Mesothelial cell of epicardium (in vitro differentiated cells): ENCODE measurements at places on chromosomes 3 and 15. TPM values are rescaled to one million over a fixed set of nuclear protein-coding genes. Genes with fewer than 3 reads are reported as not detected.

DNA sequence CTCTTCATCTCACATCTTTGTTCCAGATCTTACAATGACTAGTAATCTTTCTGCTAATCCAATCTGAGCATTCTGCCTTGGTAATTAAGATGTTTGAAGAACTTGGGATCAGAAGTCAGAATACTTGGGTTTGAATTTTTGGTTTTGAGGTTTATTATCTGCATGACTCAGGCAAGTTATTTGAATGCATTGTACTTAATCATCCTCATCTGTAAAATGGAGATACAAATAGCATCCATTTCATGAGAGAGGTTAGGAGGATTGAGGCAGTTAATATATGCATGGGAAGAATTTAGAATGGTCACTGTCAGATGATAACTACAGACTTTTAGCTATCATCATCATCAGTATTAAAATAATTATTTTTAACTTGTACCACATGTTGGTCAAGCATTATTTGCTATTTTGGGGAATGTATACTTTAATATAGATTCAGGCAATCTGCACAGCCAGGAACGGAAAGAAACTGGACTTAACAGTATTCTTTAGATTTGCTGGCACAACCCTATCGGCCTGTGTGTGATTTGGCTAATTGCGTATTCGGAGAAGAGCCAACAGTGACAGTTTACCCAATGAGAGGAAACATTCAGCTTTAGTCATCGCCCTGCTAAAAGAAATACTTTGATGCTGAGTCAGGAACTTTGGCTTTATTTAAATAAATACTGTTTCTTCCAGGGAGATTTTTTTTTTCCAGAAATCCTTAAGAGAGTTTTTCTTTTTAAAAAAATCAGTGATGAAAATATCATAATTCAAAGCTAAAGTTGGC, 600.0 kb downstream of the ROBO1 start:
- DNase-seq = no peak

GRCh38 chr3:182450942-182451787, 342.1 kb upstream of the ATP11B start:
- DNase-seq = no peak

GRCh38 chr15:59237924-59238331, 31.3 kb downstream of the LDHAL6B start:
- DNase-seq = no peak

- no peak for DNase-seq
Observed at GRCh38 chr3:105397974-105398373, 31.3 kb downstream of the ALCAM start.

DNA sequence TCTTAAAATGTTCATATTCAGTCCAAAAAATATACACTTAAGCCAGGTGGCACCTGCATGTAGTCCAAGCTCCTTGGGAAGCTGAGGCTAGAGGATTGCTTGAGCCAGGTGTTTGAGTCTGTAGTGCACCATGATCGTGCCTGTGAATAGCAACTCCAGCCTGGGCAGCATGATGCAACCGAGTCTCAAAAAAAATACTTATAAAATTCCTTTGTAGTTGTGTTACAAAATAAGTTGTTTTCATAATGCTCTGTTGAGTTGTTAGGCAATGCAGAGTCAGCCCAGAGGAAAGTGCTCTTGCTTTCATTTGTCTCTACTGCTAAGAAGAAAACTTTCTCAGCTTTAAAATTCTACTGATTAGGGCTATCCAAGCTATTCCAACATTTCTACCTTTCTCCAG, 442.8 kb upstream of the ARRDC4 start:
- DNase-seq = no peak

DNA sequence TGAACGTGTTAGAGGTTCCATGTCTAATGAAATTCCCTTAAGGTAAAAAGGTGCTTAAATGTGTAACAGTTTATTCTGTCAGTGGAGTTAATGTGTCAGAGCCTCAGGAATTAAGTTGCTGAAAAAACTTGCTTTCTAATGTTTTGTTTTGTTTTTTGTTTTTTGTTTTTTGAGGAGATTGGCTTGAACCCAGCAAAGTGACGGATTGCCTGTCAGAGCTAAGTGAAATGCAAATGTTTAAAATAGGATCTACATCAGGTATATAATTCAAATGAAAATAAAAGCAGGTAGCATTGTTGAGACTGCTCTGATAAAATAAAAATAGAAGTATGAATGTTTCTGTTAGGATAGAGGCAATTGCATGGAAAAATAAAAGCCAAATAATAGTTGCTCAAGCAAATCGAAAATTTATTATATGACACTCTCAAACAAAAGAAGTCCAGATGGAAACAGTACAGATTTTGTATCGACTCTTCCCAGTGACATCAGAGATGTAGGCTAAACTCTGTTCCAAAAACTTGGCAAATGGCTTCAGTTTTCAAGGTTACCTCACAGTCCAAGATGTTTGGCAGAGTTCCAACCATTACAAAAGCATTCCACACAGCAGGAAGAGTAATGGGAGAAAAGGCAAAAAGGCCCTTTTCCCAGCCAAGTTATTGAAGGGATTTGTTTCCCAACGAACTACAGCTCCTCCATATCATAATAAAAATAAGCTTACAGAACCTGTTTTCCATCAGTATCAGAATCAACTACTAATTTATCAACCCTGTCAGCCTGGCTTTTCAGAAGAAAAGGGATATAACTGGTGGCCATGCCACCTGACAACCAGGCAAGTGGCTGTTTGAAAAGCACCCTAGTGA, 291.0 kb downstream of the TBL1XR1 start:
- DNase-seq = no peak

- DNase-seq = no peak
Observed at GRCh38 chr3:133487920-133488540, 85.5 kb upstream of the CDV3 start.

GRCh38 chr3:186705882-186706780, 11.0 kb upstream of the KNG1 start:
- DNase-seq = no peak

GRCh38 chr15:41115161-41115651, 874 bp downstream of the INO80 start:
- no peak for DNase-seq

DNA sequence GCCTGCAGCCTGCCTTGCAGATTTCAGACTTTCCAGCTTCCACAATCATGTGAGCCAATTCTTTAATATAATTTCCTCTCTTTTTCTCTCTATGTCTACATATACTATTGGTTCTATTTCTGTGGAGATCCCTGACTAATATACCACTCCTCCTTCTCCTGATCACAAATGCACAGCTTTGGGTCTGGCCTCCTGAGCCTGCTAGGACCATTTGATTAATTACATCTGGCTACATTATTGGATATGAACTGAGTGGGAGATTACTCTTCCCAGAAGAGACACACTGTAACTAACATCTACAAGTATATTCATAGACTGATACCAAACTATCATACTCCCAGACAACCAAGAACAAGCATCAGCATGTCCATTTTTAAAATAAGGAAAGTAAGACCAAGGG, 188.9 kb upstream of the LMCD1 start:
- DNase-seq = no peak

DNA sequence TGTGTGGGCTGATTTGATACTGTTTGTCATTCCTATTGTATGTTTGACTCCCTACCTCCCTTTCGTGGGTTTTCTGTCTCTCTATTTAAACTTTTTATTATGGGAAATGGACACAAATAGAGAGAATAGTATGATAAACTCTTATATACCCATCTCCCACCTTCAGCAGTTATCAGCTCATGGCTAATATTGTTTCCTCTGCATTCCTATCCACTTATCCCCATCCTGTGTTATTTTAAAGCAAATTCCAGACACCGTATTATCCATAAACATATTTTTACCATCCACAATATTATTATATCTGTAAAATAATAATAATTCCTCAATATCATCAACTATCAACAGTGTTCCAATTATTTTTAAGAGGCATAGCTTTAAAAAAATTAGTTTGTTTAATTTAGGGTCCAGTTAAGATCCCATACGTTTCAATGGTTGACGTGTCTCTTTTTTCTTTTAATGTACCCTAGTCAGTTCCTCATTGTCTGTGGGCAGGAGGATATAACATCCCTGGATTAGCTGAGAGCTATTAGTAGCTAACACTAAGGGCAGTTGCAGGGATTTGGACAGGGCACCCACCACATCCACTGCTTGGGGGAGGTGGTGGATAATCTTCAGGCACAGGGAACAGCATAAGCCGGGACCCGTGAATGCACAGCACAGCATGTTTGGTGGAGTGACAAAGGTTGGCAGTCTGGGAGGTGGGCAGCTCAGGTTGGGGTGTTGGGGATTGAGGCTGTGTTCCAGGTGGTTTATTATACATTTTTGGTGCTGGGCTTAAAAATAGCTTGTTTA, 23.5 kb downstream of the PLCL2 start:
- DNase-seq = no peak

DNA sequence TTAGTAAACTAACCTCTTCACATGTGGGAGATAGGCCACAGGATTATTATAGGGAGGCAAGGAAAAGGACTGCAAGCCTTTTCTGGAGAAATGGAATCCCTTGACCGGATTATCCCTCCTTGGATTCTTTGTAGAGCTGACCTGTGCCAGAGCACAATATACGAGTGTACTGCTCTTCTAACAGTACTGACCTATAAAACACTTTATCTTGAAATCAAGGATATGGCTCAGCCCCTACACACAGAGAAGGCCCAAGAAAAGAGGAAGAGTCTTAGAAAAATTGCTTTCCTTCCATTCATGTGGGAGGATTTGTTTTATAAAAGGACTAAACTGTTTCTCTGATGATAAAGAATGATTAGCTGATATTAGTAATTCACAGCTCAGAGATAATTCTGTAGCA, 42.2 kb downstream of the DMXL2 start:
- no peak for DNase-seq

DNA sequence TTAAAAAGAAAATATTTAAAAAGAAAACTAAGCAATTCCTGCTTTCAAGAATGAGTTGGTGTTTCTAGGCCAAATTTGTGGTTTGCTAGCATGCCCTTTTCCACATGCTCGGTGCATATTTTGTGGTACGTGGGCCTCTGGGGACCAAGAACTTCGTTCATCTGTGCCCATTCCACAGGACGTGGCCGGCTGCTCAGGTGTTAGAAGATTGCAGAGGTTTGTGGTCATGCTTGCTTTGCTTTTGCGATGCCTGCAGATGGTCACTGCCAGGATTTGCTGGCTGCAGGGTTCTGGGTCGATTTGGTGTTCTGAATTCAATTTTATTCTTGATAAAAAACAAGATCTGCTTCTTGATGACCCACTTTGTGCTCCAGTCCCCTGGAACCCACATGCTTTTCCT, 7.5 kb downstream of the PSTPIP1 start:
- DNase-seq = no peak

GRCh38 chr3:20561166-20561565, 375.2 kb upstream of the SGO1 start:
- DNase-seq = no peak

DNA sequence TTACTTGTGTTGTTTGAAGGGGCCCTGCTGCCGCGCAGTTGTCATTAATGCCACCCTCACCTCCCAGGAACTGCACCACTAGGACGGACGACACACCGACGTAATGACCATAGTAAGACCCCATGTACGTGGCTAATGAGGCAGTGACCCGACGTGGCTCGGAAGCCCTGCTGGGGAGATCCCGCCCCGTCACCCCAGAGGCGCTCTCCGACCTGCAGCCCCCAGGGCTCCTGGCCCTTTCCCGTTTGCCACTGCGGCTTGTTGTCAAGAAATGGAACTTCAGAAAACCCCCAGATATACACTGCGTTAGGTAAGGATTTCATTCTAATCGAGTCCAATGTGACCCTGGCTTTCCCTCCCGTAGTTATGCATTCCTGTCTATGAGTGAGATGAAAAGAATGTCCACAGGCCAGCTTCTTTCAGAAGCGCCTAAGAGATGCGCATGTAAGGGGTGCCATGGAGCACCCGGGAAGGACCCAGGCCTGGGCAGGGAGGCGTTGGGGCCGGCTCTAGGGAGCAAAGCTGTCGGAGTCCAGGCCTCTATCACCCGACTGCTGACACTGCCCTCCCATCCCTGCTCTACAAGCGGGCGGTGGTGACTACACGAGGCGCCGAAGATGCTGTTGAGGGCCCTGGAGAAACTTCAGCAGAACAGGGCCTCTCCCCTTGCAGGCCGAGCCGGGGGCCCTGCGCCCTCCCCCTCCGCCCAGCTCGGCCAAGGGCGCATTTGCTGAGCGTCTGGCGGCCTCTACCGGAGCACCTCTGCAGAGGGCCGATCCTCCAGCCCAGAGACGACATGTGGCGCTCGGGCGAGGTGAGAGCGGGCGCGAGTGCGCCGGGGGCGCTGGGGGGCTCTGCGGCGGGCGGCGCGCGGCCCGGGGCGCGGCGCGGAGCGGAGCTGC, at the start of gene GABRA5:
Gene GABRA5 (plus strand): TSS at position 765 of the 902 bp plus-strand sequence. CDS start 2,187 bp downstream, outside the sequence.
- no peak for DNase-seq

FBXW12 gene
- total RNA-seq = 0.47 to 0.66 TPM (median 0.51 TPM) in 3 replicates

GOLGA8G gene
- not detected in 3 replicates for total RNA-seq

ADAMTS9 gene
- total RNA-seq = 115 to 129 TPM (median 127 TPM) in 3 replicates

SEMA3G gene
- total RNA-seq = 0.35 to 0.80 TPM (median 0.66 TPM) in 3 replicates

ZKSCAN7 gene
- 18.9 to 20.5 TPM (median 19.6 TPM) in 3 replicates for total RNA-seq
